ENCODE measurements at places on chromosomes 11 and 22.
A peak's percentile ranks its signal among the peaks of the same experiment; 100 is the strongest.

GRCh38 chr11:84720706-84721402, 906.3 kb downstream of the DLG2 start:
- DNase-seq = no peak

- no peak for DNase-seq
Observed at GRCh38 chr11:115552773-115553438, 48.7 kb upstream of the CADM1 start.

- DNase-seq = no peak
Observed at GRCh38 chr11:36452236-36452940, 57.7 kb downstream of the TRAF6 start.

DNA sequence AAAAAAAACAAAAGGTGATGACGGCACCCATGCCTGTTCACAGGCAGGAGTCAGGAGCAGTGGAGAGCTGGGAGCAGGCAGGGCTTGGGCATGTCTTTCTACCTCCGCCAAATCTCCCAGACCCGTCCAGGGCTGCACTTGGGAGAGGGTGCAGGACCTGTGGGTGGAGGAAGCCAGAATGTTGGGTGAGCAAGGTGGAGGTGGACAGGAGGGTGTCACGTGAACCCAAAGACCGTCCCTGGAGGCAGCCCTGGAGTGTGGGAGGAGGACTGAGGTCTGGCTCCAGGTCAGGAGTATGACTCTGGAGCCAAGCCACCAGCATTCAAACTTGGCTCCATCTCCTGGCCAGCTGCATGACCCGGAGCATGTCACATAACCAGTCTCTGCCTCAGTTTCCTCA, 26.6 kb upstream of the RELT start:
- DNase-seq = no peak

- no peak for DNase-seq
Observed at GRCh38 chr11:66130978-66131377, 60.9 kb downstream of the PACS1 start.

DNA sequence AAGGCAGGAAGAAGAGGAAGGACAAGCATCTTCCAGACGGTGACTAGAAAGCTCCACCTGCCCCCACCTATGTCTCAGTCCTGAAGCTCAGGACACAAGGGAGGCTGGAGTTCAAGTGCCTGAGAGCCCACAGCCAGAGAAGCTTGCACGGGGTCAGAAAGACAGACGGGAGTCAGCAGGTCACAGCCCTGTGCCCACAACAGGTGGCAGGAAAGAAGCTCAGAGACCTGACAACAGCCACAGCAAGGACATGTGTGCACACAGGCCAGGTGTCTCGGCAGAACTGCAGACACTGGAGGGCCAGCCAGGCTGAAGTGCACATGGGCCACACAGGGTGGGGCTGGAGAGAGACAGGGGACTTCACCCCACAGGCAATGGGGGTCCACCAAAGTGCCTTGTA, 37.2 kb upstream of the MOB2 start:
- DNase-seq = no peak

GRCh38 chr11:114044042-114044871, 15.3 kb upstream of the ZBTB16 start:
- no peak for DNase-seq

GRCh38 chr11:33257160-33257896, at the start of gene HIPK3:
Gene HIPK3, plus strand, starts transcription at chr11:33257381.
- peak; percentile 26 for DNase-seq

- DNase-seq = no peak
Observed at GRCh38 chr22:28410050-28410816, 269.4 kb downstream of the TTC28 start.

DNA sequence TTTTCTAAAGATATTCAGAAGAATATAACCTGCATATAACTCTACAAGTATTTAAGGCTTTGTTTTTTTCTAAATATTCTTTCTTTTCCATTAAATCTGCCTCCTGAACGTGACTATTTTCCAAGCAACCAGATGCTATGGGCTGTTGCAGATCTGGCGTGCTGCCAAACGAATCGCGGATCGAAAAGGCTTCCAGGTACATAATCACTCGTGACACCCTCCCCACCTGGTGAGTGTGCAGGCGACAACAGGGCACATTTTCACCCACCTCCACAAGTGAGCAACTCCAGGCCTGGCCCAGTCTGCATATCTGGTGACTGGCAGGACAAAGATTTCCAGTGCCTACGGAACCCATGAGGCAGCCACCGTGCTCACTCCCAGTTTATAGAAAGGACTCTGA, 660.1 kb downstream of the OPCML start:
- no peak for DNase-seq

DNA sequence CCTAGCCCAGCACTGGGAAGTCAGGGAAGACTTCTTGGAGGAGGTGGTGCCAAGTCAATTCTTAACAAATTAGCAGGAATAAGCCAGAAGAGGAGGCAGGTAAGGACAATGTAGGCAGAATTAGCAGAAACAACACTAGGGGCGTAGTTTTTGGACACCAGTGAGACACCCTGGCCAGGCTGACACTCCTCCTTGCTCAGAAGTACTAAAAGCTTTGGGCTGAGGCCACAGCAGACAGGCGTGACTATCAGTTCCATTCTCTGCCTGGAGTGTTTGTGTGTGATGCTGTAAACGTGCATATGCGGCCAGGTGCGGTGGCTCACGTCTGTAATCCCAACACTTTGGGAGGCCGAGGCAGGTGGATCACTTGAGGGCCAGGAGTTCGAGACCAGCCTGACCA, 36.0 kb downstream of the PHF21B start:
- DNase-seq = no peak

- no peak for DNase-seq
Observed at GRCh38 chr22:48251629-48252028, 1489.2 kb downstream of the TBC1D22A start.

- DNase-seq = no peak
Observed at GRCh38 chr22:11627436-11627797, 3900.6 kb upstream of the OR11H1 start.

DNA sequence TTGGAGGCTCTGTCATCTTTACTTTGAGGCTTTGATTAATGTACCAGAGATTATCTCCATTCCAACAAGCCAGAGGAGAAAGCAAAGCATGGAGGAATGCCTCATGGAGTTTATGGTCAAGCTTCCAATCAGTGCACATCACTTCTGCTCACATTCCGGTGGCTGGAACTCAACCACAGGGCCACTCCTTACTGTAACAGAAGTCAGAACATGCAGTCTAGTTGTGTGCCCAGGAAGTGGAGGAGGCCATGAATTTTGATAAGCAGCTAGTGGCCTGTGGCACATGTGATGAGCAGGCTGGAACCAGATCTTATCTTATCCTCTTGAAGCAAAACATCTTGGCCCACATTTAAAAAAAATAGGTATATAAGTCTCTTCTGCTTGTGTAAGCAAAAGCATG, 258.9 kb upstream of the ARHGAP20 start:
- no peak for DNase-seq

- no peak for DNase-seq
Observed at GRCh38 chr11:47768101-47768612, 1.0 kb upstream of the FNBP4 start.

GRCh38 chr11:46521961-46522681, 71.7 kb downstream of the AMBRA1 start:
- no peak for DNase-seq

DNA sequence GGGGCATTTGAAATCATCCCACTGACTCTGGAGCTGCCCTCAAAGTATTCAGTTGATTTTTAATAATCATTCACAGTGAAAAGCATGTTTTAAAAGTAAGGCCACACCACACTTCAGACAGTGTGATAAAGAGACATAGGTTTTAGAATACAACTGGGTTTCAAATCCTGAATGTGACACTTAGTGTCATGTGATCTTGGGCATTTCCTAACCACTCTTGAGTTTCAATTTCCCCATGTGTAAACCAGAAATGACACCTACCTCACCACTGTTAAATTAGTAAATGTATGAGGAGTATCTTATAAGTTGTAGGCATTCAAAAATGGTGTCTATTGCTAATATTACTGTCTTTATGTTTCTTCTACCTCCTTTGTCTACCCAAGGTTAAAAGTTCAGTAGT, 5.4 kb downstream of the TMEM123 start:
- no peak for DNase-seq

- no peak for DNase-seq
Observed at GRCh38 chr11:46905806-46906205, 12.5 kb downstream of the LRP4 start.

DNA sequence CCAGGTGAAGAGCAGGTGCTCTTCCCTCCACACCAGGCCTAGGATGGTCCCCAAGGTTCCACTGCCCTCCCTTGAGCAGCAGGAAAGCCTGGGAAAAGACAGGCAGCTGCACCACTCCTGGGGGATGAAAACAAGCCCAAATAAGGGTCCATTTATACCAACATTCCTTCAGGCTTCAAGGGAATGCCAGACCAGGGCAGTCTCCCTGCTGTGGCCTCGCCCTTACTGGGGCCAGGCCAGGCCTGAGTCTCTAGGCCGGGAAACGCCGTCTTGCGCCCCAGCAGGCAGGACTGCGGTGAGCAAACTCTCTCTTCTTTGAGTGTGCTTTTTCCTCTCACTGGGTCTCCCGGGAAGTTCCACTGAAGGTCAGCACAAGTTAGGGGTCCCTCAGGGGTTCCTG, 443.5 kb downstream of the SOX6 start:
- DNase-seq = no peak

GRCh38 chr11:82854242-82854641, 46.0 kb downstream of the PRCP start:
- DNase-seq = no peak

DNA sequence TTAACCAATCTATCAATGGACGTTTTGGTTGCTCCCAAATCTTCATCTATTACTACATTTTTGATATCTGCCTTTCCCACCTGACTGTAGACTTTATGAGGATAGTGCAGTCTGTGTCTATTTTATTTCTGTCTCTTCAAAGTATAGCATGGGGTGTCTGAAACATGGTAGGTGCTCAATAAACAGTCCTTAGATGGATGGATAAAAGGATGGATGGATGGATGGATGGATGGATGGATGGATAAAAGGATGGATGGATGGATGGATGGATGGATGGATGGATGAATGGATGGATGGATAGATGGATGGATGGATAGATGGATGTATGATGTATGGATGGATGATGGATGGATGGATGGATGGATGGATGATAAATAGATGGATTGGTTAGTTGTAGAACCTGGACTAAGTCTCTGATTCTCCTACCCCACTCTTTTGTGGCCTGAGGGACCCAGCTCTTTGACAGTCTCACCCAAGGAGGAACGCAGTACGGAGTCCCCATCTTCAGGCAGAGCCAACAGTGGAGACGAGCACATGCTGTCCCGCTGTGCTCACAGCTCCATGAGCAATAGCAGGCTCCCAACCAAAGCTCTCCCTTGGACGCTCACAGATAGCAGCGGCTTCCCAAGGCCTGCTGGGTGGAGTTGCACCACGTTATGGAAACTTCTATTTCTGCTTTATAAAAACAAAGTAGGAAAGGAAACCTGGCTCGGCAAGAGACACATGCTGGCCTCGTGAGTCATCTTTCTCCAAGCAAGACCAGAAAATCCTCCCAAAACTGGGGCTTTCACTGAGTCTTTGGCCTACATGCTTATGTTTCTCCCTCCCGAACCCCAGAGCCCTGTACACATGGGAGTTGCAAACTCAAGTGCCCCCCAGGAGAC, 448.0 kb downstream of the MIAT start:
- no peak for DNase-seq

GRCh38 chr11:86115542-86116385, 46.9 kb upstream of the PICALM start:
- DNase-seq = no peak

GRCh38 chr11:11629368-11629767, 7.6 kb upstream of the GALNT18 start:
- DNase-seq = no peak

GRCh38 chr11:132999031-132999430, 533.3 kb downstream of the OPCML start:
- no peak for DNase-seq

DNA sequence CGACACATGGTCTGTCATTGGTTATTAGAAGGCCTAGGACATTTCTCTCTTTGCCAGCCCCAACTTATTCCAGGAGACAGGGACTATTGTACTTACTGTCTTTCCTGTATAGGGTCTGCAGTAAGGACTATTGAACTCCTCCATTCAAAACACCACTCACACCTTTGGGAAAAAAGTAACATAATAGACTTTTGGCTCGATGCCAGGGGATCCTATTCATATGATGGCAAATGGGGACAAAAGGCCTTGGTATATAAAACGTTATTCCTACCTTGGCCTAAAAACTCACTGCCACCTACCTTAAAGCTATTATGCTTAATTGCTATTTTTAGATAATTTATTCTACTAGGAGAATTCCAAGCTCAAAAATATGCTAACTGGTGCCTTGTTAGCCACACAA, 6.3 kb upstream of the NDUFC2 start:
- DNase-seq = no peak

- DNase-seq = no peak
Observed at GRCh38 chr22:20210473-20211059, 57.6 kb downstream of the RTN4R start.

DNA sequence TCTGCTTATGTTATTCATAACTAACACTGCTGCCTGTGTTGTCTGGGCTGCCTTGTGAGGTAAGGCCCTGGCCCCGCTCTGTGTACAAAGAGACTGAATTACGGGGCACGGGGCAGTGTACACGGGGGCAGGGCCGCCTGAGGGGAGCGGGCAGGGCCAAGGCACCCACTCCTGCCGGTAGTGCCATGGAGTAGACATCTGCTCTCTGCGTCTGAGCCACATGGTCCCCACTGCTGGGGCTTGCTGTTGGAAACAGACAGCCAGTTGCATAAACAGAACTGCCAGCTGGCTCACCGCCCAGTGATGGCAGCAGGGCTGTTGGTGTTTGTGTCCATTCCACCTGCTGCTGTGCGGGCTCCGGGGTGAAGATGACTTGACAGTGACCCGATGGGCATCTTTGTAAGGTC, 19.8 kb downstream of the FAM118A start:
- no peak for DNase-seq

DNA sequence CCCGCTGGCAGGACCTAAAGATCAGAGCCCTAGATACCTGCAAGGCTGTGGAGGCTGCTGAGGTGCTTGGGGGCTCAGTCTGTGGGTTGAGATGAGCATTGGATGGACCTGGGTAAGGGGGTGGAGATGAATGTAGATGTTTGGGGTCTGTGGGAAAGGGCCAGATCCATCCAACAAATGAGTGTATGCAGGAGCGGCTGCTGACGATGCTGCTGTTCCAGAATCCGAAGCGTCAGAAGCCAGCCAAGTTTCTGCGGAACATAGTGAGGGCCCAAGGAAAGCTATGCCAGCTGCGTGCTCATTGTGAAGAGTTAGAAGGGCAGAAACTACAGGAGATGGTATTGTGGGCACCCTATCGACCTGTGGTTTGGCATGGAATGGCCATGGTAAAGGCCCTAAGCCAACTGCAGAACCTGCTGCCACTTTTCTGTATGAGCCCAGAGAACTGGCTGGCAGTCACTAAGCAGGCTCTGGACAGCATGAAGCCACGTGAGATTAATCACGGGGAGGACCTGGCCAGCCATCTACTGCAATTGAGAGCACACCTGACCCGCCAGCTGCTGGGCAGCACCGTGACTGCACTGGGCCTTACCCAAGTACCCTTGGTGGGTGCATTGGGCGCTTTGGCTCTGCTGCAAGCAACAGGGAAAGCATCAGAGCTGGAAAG, 36.6 kb downstream of the RRP8 start:
- DNase-seq = no peak

All from stimulated activated CD4-positive, alpha-beta T cell treated with anti-CD3 and anti-CD28 coated beads, Interleukin-1b, Interleukin-23, amount 100 ng/mL, for 1 hour (primary cell).